ENCODE measurements at places on chromosomes 4 and X. TPM values are rescaled to one million over a fixed set of nuclear protein-coding genes. Genes with fewer than 3 reads are reported as not detected.

- no peak for DNase-seq
- peaks cover 27% of the 10 kb centered on the region for H3K4me1 ChIP-seq
- no peaks in the 10 kb centered on the region for H3K27me3 ChIP-seq
- H3K4me3 ChIP-seq, result peak overlapping the region; percentile 63
- H3K36me3 ChIP-seq, result peaks cover 10% of the 10 kb centered on the region
- H3K27ac ChIP-seq, result no peak overlapping the region
Measured at GRCh38 chrX:3712870-3713224, 602 bp downstream of the PRKX start.

DNA sequence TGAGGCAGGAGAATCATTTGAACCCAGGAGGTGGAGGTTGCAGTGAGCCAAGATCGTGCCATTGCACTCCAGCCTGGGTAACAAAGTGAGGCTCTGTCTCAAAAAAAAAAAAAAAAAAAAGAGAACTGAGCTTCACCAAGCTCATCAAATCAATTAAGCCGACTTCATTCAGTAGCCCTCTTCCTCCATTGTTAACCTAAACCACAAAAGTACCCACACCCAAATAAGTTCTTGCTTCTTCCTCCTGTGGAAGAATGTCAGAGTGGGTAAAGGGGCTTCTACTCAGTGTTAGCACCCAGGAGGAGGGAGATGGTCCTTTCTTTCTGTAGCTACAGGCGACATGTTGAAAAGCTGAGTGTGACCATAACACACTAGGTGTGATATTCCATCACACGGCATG is 58.6 kb upstream of the CHRNA9 start:
- H3K27ac ChIP-seq, result no peak overlapping the region
- no peak for DNase-seq
- H3K4me3 ChIP-seq, result no peak overlapping the region
- H3K4me1 ChIP-seq, result peaks cover 12% of the 10 kb centered on the region
- H3K36me3 ChIP-seq, result no peaks in the 10 kb centered on the region

GRCh38 chrX:24283127-24283794 is 30.6 kb downstream of the SUPT20HL2 start:
- peaks cover 25% of the 10 kb centered on the region for H3K27me3 ChIP-seq
- H3K4me3 ChIP-seq, result no peak overlapping the region
- no peak for DNase-seq
- no peak overlapping the region for H3K27ac ChIP-seq
- no peaks in the 10 kb centered on the region for H3K36me3 ChIP-seq

DNA sequence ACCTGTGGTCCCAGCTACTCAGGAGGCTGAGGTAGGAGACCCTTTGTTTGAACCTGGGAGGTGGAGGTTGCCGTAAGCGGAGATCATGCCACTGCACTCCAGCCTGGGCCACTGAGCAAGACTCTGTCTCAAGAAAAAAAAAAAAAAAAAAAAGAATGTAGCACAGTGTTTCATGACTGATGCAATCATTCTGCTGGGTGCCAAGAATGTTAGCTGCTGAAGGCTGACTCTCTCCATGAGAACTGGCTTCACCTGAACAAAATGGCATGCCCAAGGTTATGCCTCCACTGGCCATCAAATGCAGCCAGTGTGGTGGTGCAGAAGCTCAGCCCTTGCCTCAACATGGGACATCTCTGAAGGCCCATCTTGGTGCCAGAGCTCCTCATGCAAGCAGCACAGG is 412.1 kb downstream of the ADAM29 start:
- H3K27me3 ChIP-seq, result no peaks in the 10 kb centered on the region
- H3K4me1 ChIP-seq, result no peaks in the 10 kb centered on the region
- no peak for DNase-seq
- no peaks in the 10 kb centered on the region for H3K36me3 ChIP-seq
- H3K4me3 ChIP-seq, result no peak overlapping the region
- no peak overlapping the region for H3K27ac ChIP-seq

DNA sequence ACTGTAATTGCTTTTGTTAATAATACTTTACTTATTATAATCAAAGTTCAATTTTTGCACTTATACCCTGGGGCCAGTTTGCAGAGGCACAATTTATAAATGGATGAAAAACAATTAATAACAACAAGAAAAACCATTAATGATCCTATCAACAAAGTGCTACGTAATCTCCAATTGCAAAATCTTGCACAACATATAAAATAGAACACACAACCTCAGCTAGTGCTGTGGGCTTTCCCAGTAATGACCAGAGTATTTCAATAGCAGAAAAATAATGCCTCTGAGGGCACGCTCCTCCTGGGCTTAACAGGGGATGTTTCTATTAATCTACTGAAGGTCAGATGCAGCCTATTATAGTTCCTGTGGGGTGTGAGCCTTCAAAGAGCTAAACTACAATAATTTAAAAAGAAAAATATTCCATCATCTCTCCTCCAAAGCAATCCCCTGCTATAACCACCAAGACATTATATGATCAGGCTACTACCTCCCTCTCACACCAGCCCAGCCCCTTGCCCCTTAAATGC is 508.5 kb upstream of the SLIT2 start:
- no peak for DNase-seq
- H3K27ac ChIP-seq, result no peak overlapping the region
- no peak overlapping the region for H3K4me3 ChIP-seq
- no peaks in the 10 kb centered on the region for H3K27me3 ChIP-seq
- H3K4me1 ChIP-seq, result no peaks in the 10 kb centered on the region

The ALB gene
- total RNA-seq, result not detected

The ADGRA3 gene
- total RNA-seq, result 8.2 TPM

Measured in natural killer cell treated with Interleukin-12 subunit alpha and Interleukin-12 subunit beta and Interleukin-15 and Interleukin-18, amount 100 ng/mL, for 72 hours (primary cell).